ENCODE measurements at places on chromosomes 16 and 17. TPM values are rescaled to one million over a fixed set of nuclear protein-coding genes. Genes with fewer than 3 reads are reported as not detected.
A peak's percentile ranks its signal among the peaks of the same experiment; 100 is the strongest.

DNA sequence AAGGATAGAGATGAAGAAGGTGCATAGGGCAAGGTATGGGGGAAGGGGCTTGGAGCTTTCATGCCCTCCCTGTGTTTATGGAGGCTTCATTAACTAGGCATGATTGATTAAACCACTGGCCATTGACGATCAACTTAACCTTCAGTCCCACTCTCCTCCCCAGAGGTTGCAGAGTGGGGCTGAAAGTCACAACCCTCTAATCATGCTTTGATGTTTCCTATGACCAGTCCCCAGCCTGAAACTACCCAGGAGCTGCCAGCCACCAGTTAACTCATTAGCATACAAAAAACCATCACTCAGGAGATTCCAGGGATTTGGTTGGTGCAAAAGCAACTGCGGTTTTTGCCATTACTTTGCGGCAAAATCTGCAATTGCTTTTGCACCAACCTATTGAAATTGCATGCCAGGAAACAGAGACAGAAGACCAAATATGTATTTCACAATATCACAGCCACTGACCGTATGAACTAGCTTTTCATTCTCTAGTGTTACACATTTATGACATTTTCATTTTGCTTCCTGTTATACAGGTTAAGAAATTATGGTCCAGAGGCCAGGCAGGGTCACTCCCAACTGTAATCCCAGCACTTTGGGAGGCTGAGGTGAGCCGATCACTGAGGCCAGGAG, 5.4 kb downstream of the GFOD2 start:
- H3K4me3 ChIP-seq: no peak overlapping the region
- DNase-seq: no peak
- H3K27me3 ChIP-seq: no peaks in the 10 kb centered on the region
- H3K27ac ChIP-seq: no peak overlapping the region
- H3K4me1 ChIP-seq: peaks cover 8% of the 10 kb centered on the region
- H3K36me3 ChIP-seq: no peaks in the 10 kb centered on the region

- DNase-seq: no peak
- H3K27ac ChIP-seq: no peak overlapping the region
- H3K36me3 ChIP-seq: no peaks in the 10 kb centered on the region
These were observed 8.7 kb upstream of the SDK2 start for GRCh38 chr17:73652886-73653480.

DNA sequence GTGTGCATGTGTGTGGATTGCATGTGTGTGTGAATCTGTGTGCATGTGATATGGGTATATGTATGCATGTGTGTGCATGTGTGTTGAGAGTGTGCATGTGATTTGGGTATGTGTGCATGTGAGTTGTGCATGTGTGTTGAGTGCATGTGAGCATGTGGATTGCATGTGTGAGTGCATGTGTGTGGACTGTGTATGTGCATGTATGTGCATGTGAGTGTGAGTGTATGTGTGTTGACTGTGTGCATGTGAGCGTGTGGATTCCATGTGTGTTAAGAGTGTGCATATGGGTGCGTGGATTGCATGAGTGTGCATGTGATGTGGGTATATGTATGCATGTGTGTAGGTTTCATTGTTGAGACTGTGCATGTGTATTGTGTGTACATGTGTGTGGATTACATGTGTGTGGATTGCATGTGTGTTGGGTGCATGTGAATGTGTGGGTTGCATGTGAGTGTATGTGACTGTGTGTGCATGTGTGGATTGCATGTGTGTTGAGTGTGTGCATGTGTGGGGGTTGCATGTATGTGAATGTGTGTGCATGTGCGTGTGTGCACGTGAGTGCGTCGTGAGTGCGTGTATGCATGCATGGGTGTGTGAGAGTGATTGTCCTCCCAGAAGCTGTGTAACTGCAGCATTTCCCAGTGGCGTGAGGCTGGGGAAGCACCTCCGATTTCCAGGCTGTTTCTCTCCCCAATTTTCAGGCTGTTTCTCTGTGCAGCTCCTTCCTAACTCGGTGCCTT, 19.4 kb downstream of the C1QTNF1 start:
- no peak for DNase-seq
- H3K27me3 ChIP-seq: no peaks in the 10 kb centered on the region
- no peak overlapping the region for H3K4me3 ChIP-seq
- no peaks in the 10 kb centered on the region for H3K36me3 ChIP-seq

Gene MIS12
- total RNA-seq: 13.6 TPM

GRCh38 chr17:67088639-67089038, 44.3 kb downstream of the CACNG1 start:
- H3K27me3 ChIP-seq: no peaks in the 10 kb centered on the region
- no peak overlapping the region for H3K4me3 ChIP-seq
- H3K4me1 ChIP-seq: no peaks in the 10 kb centered on the region
- DNase-seq: no peak
- H3K27ac ChIP-seq: no peak overlapping the region

DNA sequence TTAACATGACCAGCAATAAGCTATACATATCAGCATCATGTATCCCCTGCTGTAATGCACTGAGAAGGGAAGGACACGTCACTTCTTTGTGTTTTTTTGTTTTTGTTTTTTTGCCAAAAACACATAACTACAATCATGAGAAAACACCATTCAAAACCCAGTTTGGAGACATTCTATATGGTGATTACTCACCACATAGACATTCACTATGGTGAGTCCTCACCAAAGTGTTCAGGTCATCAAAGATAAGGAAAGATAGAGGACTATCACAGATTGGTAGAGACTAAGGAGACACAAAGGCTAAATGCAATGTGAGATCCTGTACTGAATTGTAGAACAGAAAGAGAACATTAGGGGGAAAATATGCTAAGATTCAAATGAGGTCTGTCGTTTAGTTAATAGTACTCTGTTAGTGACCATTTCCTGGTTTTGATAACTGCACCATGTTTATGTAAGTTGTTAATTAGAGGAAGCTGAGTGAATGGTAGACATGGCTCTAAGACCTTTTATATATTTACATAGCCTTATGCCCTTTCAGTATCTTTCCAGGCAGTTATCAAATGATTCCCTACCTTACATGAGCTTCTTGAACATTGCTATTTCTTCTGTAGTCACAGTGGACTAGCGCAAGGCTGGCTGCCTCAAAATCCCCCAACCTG, 46.6 kb downstream of the PIK3R5 start:
- H3K36me3 ChIP-seq: no peaks in the 10 kb centered on the region
- no peaks in the 10 kb centered on the region for H3K4me1 ChIP-seq
- no peak for DNase-seq
- H3K27me3 ChIP-seq: peaks cover 8% of the 10 kb centered on the region
- no peak overlapping the region for H3K4me3 ChIP-seq

DNA sequence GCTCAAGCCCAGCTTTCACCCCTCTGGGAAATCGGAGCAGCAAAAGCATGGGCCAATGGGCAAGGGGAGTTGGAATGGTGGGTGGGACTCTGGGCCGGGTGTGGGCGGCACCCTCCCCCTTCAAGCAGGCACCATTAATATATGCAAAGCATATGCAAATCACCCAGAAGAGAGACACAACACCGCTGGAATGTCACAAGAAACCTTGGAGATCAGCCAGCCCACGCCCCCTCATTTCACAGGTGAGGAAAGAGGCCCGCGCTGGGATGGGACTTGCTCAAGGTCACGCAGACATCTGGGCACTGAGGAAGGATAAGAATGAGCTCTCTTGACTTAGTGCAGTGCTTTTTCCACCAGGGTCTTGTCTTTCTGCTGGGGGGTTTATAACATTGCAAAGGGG, 4.8 kb downstream of the SRCIN1 start:
- H3K27ac ChIP-seq: no peak overlapping the region
- peaks cover 98% of the 10 kb centered on the region for H3K27me3 ChIP-seq
- H3K4me3 ChIP-seq: no peak overlapping the region
- no peaks in the 10 kb centered on the region for H3K36me3 ChIP-seq

GRCh38 chr16:60810250-60810649, 1226.0 kb downstream of the CDH8 start:
- H3K27me3 ChIP-seq: no peaks in the 10 kb centered on the region
- H3K4me3 ChIP-seq: no peak overlapping the region
- H3K36me3 ChIP-seq: no peaks in the 10 kb centered on the region
- no peak overlapping the region for H3K27ac ChIP-seq
- no peak for DNase-seq

Gene MT1M
- 11.6 TPM for total RNA-seq

GRCh38 chr17:13919818-13920217, 149.5 kb upstream of the COX10 start:
- no peaks in the 10 kb centered on the region for H3K4me1 ChIP-seq
- H3K4me3 ChIP-seq: no peak overlapping the region
- H3K36me3 ChIP-seq: no peaks in the 10 kb centered on the region
- no peaks in the 10 kb centered on the region for H3K27me3 ChIP-seq

Gene C17orf67
- total RNA-seq: 1.8 TPM

Gene CD300E
- 0.73 TPM for total RNA-seq

- H3K27ac ChIP-seq: no peak overlapping the region
- H3K36me3 ChIP-seq: no peaks in the 10 kb centered on the region
- H3K4me3 ChIP-seq: no peak overlapping the region
- H3K27me3 ChIP-seq: no peaks in the 10 kb centered on the region
- no peaks in the 10 kb centered on the region for H3K4me1 ChIP-seq
These were observed 201.8 kb downstream of the SLC39A11 start for GRCh38 chr17:72890711-72891110.

GRCh38 chr17:78500806-78501205, 76.4 kb downstream of the DNAH17 start:
- no peak overlapping the region for H3K27ac ChIP-seq
- H3K4me1 ChIP-seq: peaks cover 6% of the 10 kb centered on the region
- no peaks in the 10 kb centered on the region for H3K27me3 ChIP-seq
- H3K4me3 ChIP-seq: no peak overlapping the region

- no peaks in the 10 kb centered on the region for H3K27me3 ChIP-seq
- H3K36me3 ChIP-seq: no peaks in the 10 kb centered on the region
- no peaks in the 10 kb centered on the region for H3K4me1 ChIP-seq
- DNase-seq: no peak
- no peak overlapping the region for H3K27ac ChIP-seq
These were observed 15.6 kb upstream of the IL4R start for GRCh38 chr16:27298132-27298531.

Gene SEPTIN1
- 0.72 TPM for total RNA-seq

GRCh38 chr17:83125515-83126274, 46.3 kb downstream of the METRNL start:
- no peak for DNase-seq
- H3K4me3 ChIP-seq: no peak overlapping the region
- H3K27me3 ChIP-seq: no peaks in the 10 kb centered on the region
- H3K27ac ChIP-seq: no peak overlapping the region
- H3K36me3 ChIP-seq: no peaks in the 10 kb centered on the region

DNA sequence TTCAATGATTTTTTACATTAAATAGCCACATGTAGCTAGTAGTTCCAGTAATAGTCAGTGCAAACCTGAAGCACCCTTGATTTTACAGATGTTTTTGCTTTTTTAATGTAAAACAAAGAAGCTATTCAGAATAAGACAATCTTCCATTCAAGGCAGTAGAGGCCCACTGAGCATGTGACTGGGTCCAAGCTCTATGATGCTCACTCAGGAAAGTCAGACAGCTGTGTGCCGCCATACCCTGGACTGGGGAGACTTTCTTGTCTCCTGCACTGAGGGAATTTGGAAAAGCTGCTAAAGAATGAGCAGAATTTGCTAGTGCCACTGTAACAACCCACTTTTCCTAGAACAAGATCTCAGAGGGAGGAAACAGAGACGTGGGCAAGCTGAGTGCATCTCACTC, 11.5 kb downstream of the CENPN start:
- no peak for DNase-seq
- no peaks in the 10 kb centered on the region for H3K4me1 ChIP-seq
- H3K27me3 ChIP-seq: no peaks in the 10 kb centered on the region
- H3K4me3 ChIP-seq: no peak overlapping the region
- no peak overlapping the region for H3K27ac ChIP-seq

GRCh38 chr17:77865112-77865611, 93.3 kb upstream of the TNRC6C start:
- H3K4me3 ChIP-seq: no peak overlapping the region
- peak; percentile 75 for DNase-seq
- no peak overlapping the region for H3K27ac ChIP-seq
- H3K4me1 ChIP-seq: peaks cover 9% of the 10 kb centered on the region
- no peaks in the 10 kb centered on the region for H3K27me3 ChIP-seq

- H3K27me3 ChIP-seq: no peaks in the 10 kb centered on the region
- no peak for DNase-seq
- peaks cover 97% of the 10 kb centered on the region for H3K36me3 ChIP-seq
- no peak overlapping the region for H3K4me3 ChIP-seq
- H3K27ac ChIP-seq: no peak overlapping the region
These were observed 90.8 kb downstream of the TBC1D16 start for GRCh38 chr17:79944821-79945391.

DNA sequence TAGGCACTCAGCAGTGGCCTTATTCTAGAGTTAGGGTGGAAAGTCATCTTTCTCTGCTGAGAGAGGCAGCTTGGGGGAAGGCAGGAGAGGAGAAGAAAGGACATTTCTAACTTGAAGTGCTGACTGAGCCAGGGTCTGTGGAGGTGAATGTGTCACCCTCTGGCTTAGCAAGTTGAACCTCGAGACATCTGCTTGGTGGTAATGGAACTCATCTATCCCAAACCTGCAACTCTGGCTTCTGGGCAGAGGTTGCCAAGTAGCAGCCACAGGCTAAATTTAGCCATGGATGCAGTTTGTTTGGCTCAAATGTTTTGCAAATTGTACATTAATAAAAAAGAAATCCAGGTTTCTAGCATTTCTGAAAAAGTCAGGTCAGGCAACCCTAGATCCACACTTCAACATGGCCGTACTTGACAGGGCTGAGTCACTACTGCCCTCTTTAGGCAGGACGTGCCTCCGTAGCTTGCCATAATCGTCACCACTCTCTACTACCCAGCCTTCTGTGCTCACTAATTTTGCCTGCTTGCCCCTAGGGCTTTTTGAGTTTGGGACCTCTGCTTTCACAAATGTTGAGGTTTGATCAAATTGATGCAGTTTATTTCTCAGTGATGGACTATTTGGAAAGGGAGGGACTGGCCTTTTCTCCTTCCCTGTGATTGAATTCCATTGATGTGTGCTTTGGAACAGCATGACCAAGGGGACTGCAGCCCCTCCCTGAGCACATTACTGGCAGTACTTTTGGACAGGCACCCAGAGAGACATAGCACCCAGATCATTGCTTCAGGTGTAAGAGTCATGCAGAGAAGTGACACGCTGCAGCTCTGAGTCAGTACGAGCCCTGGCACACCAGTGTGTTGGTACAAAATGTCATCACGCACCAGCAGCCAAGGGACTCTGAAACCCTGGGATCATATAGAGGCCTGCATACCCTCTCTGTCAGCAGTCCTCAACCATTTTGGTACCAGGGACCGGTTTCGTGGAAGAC, 5.2 kb downstream of the CDH13 start:
- no peak overlapping the region for H3K27ac ChIP-seq
- no peak for DNase-seq
- no peak overlapping the region for H3K4me3 ChIP-seq
- H3K27me3 ChIP-seq: peaks cover 6% of the 10 kb centered on the region
- no peaks in the 10 kb centered on the region for H3K36me3 ChIP-seq

Gene KRTAP1-5
- not detected for total RNA-seq

Gene KRT17
- total RNA-seq: 13.6 TPM

DNA sequence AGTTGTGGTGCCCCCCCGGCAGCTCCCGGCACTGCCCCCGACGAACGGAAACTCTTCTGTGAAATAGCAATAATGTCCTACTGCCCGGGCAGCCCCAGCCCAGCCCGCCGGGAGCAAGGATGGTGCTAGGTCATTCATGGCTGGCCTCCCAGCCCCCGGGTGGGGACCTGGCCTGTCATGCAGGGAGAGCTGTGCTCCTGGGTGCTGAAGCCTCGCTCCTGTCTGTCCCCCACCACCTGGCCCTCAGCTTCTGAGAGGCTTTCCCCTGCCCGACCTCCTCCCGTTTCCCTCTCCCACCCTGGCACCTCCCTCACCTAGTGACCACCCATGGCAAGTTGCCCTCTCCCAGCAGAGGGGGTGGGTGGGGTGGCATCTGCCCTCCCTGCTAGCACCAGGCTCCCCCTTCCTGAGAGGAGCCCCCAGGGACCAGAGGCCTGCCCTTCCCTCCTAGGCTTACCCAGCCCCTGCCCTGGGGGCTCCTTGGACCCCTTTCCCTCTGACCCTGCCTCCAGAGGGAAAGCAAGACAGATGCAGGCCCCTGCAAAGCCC, 13.5 kb downstream of the PAM16 start:
- H3K36me3 ChIP-seq: peaks cover 76% of the 10 kb centered on the region
- H3K4me1 ChIP-seq: no peaks in the 10 kb centered on the region
- DNase-seq: no peak
- no peak overlapping the region for H3K4me3 ChIP-seq
